ENCODE measurements at places on chromosomes 7 and 10. TPM values are rescaled to one million over a fixed set of nuclear protein-coding genes. Genes with fewer than 3 reads are reported as not detected.

DNA sequence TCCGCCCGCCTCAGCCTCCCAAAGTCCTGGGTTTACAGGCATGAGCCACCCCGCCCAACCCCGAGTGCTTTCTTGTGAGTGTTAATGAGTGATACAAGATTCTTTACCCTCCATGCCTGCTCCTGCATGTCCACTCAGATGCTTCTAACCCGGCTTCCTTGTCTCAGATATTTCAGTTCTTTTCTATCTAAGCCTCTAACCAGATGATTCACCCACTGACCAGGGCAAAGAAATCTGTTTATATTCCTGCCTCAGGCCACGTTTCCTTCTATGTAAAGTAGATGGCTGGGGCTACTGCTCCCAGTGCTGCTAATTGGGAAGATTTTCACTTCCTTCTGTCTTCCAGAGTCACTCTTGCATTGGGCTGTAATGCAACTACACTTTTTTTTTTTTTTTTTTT, 395.1 kb upstream of the ANKRD30A start:
- no peak for DNase-seq

GRCh38 chr7:95478272-95479037, 7.3 kb upstream of the ASB4 start:
- DNase-seq, result no peak

- no peak for DNase-seq
Measured at GRCh38 chr10:6999232-6999925, 411.5 kb downstream of the SFMBT2 start.

- no peak for DNase-seq
Measured at GRCh38 chr7:114711241-114711640, 210.7 kb upstream of the MDFIC start.

DNA sequence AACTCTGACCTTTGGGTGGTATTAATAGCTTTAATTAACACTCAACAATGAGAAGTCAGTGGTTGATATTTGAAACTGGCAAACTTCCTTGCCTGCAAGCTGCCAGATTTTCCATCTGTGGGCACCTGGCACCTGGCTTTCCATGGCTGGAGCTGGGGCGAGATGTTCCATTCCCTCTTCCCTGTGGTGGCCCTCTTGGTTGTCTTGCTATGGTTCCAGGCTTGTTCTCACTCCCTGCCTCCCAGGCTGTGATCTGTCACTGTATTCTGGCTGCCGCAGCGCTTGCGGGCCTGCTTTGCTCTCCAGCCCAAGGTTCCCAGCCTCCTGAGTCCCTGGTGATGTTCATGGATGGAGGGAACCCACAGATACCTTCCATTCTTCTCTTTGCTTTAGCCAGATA, 201.0 kb downstream of the FRMD4A start:
- no peak for DNase-seq

GRCh38 chr10:124508070-124508667, 46.5 kb downstream of the LHPP start:
- no peak for DNase-seq

Gene PRLHR
- not detected for total RNA-seq

Gene ZNF398
- total RNA-seq, result 12.8 TPM

Gene COL26A1
- not detected for total RNA-seq

Gene CACUL1
- total RNA-seq, result 59.5 TPM

Data from gastrocnemius medialis (tissue), 4 donors.